ENCODE measurements at places on chromosomes 6 and 20. TPM values are rescaled to one million over a fixed set of nuclear protein-coding genes. Genes with fewer than 3 reads are reported as not detected.

The ARMH2 gene
- total RNA-seq: 0.55 TPM

- H3K4me3 ChIP-seq: peak within 1 kb of the TSS; percentile 83
- H3K4me1 ChIP-seq: peaks cover 19% of the 10 kb centered on the region
- no peaks in the 10 kb centered on the region for H3K36me3 ChIP-seq
- DNase-seq: peak; percentile 93
- no peaks in the 10 kb centered on the region for H3K27me3 ChIP-seq
Observed at GRCh38 chr6:136822376-136823127, at the start of gene PEX7. Gene PEX7, plus strand, starts transcription at chr6:136822592. Its CDS starts 74 bp downstream, at chr6:136822666.

- no peak for DNase-seq
- peak overlapping the region; percentile 78 for H3K27ac ChIP-seq
- H3K4me1 ChIP-seq: no peaks in the 10 kb centered on the region
- no peak overlapping the region for H3K4me3 ChIP-seq
Observed at GRCh38 chr6:49633541-49633940, 3.1 kb downstream of the RHAG start.

The STMND1 gene
- total RNA-seq: 0.40 TPM

DNA sequence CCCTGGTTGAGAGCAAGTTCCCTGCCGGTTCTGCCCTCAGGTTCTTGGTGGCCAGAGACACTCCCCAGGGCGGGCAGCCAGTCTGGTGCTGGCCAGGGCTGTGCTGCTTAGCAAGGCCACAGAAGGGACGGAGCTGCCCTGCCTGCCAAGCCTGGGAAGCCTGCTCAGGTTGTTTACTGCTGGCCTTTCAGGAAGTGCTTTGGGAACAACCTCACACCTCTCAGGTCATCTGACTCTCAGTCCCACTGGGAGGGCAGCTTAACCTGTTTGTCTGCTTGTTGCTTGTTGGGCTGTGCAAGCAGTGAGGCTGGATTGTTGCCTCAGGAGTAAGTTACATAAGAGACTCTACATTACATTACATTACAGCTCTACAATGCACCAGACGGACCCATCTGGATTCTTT is 75.8 kb upstream of the AFDN start:
- DNase-seq: no peak
- H3K4me1 ChIP-seq: no peaks in the 10 kb centered on the region
- no peaks in the 10 kb centered on the region for H3K36me3 ChIP-seq
- no peak overlapping the region for H3K27ac ChIP-seq

- H3K27me3 ChIP-seq: no peaks in the 10 kb centered on the region
- no peaks in the 10 kb centered on the region for H3K4me1 ChIP-seq
- no peak overlapping the region for H3K4me3 ChIP-seq
- H3K36me3 ChIP-seq: no peaks in the 10 kb centered on the region
Observed at GRCh38 chr20:12849225-12849910, 159.4 kb upstream of the SPTLC3 start.

DNA sequence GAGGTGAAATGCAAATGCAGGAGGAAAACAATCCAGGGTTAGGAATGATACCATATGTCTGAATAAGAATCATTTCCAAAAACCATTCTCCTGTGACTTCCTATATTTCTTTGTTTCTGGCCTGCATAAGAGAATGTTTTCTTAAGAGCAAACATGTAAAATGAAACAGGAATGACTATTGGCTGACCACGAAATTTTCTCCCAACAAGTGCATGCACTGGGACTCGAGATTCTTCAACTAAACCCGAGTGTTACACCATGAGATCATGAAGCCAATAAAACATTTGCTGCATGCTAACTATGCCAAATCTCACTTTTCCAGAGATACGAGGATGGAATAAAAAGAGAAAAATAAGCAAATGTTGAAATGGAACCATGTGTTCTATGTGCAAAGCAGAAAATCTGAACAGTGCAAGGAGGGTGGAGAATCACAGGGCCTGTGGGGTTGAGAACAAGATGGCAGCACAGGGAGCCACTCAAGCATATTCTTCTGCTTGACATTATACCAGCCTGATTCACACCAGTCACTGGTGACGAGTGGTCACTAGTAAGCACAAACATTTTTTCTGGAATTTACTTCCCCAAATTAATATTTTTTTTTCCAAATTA is 212.2 kb upstream of the FOXA2 start:
- no peak for DNase-seq
- H3K36me3 ChIP-seq: no peaks in the 10 kb centered on the region
- no peaks in the 10 kb centered on the region for H3K4me1 ChIP-seq
- H3K27ac ChIP-seq: no peak overlapping the region

DNA sequence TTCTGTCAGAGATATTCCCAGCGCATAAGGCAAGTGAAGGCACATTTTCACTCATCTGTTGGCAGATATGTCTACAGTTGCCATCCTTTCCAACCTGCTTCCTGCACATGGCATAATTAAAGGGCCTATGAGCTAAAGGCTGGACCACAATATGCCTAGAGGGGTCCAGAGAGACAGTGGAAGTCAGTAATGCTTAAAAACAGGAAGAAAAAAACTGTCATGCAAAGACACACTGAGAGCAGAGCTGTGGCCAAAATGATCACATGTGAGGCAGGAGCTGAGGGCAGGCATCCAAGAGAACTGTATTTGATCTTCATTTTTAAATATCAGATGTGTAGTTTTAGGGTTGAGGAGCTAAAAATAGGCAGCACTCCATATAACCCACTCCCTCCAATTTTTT is 125.0 kb upstream of the BACH2 start:
- H3K27me3 ChIP-seq: no peaks in the 10 kb centered on the region
- no peaks in the 10 kb centered on the region for H3K36me3 ChIP-seq
- no peak overlapping the region for H3K27ac ChIP-seq

The LINC00237 gene
- total RNA-seq: not detected

DNA sequence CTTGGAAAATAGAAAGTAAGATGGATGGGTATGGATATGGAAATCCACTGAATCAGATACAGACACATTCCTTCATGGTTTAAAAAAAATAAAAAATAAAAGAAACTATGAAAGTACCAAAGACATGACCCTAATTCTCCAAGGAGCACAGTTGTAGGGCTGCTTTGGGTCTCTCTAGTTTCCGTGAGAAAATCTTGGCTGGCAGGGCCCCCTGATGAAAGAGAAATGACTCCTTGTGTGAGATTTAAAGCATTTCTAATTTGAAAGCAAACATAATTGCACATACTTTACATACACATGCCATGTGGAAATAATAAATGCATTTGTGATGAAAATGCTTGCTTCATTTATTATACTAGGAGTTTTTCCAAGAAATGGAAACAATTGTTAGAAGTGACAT is 593.9 kb upstream of the BTBD3 start:
- DNase-seq: no peak
- no peaks in the 10 kb centered on the region for H3K36me3 ChIP-seq
- H3K27me3 ChIP-seq: no peaks in the 10 kb centered on the region
- no peak overlapping the region for H3K4me3 ChIP-seq

DNA sequence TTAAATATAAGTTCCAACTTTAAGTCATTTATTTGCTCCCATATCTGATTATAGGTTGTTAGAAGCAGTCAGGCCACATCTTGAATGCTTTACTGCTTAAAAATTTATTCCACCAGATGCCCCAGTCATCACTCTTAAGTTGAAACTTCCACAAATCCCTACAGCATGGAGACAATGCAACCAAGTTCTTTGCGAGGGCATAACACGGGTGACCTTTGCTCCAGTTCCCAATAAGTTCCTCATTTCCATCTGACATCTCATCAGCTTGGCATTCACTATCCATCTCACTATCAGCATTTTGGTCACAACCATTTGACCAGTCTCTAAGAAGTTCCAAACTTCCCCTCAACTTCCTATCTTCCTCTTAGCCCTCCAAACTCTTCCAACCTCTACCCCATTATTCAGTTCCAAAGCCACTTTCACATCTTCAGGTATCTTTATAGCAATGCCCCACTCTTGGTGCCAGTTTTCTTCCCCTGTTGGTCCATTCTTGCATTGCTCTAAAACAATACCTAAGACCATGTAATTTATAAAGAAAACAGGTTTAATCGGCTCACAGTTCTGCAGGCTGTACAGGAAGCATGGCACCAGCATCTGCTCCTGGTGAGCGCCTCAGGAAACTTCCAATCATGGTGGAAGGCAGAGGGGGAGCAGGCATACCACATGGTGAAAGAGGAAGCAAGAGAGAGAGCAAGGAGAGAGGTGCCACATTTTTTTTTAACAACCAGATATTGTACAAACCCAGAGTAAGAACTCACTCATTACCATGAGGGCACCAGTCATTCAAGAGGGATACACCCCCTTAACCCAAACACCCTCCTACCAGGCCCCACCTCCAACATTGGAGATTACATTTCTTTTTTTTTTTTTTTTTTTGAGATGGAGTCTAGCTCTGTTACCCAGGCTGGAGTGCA is 15.9 kb upstream of the ITPR3 start:
- no peaks in the 10 kb centered on the region for H3K27me3 ChIP-seq
- H3K27ac ChIP-seq: no peak overlapping the region
- no peaks in the 10 kb centered on the region for H3K36me3 ChIP-seq
- H3K4me1 ChIP-seq: no peaks in the 10 kb centered on the region

The IPCEF1 gene
- total RNA-seq: 17.7 TPM

DNA sequence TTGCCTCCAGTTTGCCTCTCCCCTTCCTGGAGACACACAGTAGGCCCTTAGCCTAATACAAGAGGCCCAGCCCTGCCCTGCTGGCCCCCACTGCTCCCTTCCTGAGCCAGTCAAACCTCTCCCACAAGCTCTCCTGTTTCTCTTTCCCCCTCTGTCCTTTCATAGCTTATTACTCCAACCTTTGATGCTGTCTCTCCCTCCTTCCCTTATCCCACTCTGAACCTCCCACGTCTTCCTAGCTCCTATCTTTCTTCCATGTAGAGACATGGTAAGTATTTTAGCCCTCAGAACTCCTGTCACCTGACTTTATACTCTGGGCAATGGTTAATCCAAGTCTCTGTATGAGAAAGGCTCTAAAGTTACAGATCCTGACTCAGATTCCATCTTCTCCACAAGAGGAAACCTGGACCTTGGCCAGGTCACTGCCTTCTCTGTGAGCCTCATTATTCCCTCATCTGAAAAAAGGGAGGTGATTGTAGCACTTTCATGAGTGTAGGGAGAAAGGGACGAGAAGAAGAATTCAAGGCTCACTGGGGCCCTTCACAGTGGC is 6.7 kb downstream of the TGIF2 start:
- H3K36me3 ChIP-seq: peaks cover 25% of the 10 kb centered on the region
- DNase-seq: no peak
- H3K4me3 ChIP-seq: no peak overlapping the region
- peaks cover 24% of the 10 kb centered on the region for H3K4me1 ChIP-seq
- no peak overlapping the region for H3K27ac ChIP-seq

DNA sequence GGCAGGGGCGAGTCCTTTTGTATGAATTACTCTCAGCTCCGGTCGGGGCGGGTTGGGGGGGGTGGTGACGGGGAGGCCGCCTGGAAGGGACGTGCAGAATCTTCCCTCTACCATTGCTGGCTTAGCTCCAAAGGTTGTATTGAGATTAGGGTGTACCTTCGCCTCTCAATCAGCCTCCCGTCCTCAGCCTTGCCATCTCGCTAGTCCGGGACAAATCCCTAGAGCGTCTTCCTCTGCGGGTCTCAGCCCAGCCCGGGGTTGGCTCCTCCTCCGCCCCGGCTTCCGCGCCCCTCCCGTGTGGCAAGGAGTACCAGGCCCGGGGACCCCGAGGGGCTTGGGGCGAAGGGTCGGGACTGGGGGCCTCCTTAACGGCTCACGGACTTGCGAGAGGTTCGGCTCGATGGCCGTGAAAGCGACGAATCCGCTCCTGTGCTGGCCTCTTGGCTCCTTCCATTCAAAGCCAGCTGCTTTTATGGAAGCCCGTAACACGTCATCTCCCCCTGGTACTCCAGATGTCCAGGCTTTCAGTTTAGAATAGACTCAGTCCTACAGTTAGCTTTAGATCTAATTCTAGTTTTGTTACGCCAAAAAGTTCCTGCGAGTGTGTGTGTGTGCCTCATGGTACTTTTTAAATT is 636 bp upstream of the EEF1A1 start:
- peak overlapping the region; percentile 100 for H3K27ac ChIP-seq
- H3K27me3 ChIP-seq: no peaks in the 10 kb centered on the region
- H3K4me3 ChIP-seq: peak overlapping the region; percentile 67
- H3K36me3 ChIP-seq: peaks cover 33% of the 10 kb centered on the region

DNA sequence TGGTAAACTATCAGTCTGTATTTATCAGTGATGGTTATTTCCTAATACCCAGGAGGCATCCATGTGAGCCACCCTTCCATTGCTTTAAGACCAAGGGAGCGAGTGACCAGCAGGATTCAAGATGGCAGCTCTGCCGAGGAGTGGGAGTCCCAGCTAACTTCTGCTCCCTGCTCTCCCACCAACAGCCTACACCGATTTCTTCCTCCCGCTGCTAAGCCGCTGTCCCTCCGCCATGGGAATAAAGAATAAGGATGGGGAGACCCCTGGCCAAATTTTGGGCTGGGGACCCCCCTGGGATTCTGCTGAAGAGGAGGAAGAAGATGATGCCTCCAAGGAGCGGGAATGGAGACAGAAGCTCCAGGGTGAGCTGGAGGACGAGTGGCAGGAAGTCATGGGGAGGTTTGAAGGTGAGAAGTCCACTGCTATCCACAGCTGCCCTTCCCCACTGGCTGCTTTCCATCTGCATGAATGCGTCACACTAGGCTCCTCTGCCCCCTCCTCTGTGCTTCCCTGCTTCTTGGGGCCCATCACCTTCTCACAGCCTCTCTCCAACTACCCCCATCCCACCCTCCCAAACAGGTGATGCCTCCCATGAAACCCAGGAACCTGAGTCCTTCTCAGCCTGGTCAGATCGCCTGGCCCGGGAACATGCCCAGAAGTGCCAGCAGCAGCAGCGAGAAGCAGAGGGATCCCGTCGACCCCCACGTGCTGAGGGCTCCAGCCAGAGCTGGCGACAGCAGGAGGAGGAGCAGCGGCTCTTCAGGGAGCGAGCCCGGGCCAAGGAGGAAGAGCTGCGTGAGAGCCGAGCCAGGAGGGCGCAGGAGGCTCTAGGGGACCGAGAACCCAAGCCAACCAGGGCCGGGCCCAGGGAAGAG is 10.3 kb downstream of the NFKBIL1 start:
- H3K4me1 ChIP-seq: peaks cover 64% of the 10 kb centered on the region
- no peak overlapping the region for H3K4me3 ChIP-seq
- peaks cover 7% of the 10 kb centered on the region for H3K36me3 ChIP-seq
- no peak for DNase-seq

DNA sequence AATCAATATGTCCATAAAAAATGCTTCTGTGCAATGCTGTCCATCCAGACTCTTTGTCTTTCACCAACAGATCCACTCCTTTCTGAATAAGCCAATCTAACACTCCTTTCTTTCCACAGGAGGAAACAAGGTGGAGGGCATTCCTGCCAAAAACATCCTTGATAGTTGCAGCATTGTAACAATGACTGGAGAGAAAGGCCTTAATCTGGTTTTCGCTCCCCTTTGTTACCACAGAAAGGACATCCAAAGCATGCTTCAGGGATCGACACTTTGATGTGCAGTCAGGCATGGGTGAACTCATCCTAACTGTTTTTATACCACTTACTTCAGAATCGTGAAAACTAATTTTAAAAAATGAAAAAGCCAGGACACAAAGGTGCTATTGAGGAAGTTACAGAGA is 7.4 kb downstream of the IBTK start:
- peaks cover 4% of the 10 kb centered on the region for H3K36me3 ChIP-seq
- no peaks in the 10 kb centered on the region for H3K27me3 ChIP-seq
- H3K4me1 ChIP-seq: peaks cover 3% of the 10 kb centered on the region
- H3K4me3 ChIP-seq: no peak overlapping the region

DNA sequence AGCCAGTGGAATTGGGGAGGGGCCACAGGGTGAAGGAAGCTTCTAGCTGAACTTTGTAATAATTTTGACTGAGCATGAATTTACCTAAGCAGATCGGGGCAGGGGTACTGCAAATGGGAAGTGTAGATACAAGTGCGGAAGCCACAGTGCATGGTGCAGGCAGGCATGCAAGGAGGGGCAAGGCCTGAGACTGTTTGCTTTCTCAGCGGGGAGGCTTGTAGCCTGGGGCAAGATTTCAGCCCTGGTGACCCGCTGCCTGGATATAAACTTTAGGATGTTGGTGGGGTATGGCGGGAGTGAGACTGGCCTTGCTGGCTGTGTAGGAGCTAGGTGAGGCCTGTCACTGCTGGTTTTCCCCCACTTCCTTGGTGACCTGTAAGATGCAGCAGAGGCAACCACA is 266.4 kb upstream of the PREP start:
- no peak overlapping the region for H3K27ac ChIP-seq
- no peak overlapping the region for H3K4me3 ChIP-seq
- H3K27me3 ChIP-seq: no peaks in the 10 kb centered on the region
- no peak for DNase-seq

Data from CD8-positive, alpha-beta memory T cell (primary cell).